ENCODE measurements at places on chromosomes 11 and 22. TPM values are rescaled to one million over a fixed set of nuclear protein-coding genes. Genes with fewer than 3 reads are reported as not detected.
A peak's percentile ranks its signal among the peaks of the same experiment; 100 is the strongest.

- DNase-seq, result no peak
- H3K4me3 ChIP-seq, result no peak overlapping the region
- peaks cover 6% of the 10 kb centered on the region for H3K4me1 ChIP-seq
Measured at GRCh38 chr11:126696982-126697381, 303.6 kb downstream of the KIRREL3 start.

DNA sequence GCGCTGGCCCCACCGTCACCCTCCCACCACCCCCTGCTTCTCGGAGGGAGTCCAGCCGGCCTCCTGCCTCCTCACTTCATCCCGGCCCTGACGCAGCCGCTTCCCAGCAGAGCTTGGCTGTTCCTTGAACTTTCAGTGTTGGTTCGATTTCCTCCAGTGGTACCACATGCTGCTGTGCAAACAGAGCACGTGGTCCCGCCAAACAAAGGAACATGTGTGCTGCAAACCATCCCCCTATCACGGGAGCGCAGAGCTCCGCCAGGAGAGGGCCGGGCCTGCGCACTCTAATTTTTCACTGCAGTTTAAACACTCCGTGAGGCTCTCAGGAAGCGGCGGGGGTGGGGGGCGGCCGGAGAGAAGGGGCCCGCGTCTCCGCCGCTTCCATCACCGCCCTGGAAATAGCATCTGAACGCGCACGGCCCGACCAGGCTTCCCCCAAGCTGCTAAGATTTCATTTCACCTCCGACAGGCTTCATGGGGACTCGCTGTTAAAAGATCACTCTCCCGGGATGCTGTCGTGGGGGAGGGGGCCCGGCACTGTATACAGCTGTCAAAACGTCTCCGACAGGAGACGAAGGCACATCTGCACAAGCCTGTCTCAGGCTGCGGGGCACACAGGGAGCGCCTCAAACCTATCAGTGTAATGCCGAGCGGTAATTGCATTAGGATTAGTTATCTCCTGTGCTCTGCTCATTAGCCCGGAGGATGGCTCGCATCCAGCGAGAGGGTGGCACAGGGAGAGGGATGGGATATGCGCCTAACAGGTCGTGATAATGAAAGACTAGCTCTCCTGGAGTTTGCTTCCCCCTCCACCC lies 269.9 kb upstream of the SORL1-AS1 start:
- peaks cover 16% of the 10 kb centered on the region for H3K27me3 ChIP-seq
- no peaks in the 10 kb centered on the region for H3K4me1 ChIP-seq
- DNase-seq, result no peak
- no peaks in the 10 kb centered on the region for H3K36me3 ChIP-seq
- H3K27ac ChIP-seq, result no peak overlapping the region
- peak overlapping the region; percentile 44 for H3K4me3 ChIP-seq

KCNJ5 gene
- polyA plus RNA-seq, result 0.59 TPM

- H3K36me3 ChIP-seq, result no peaks in the 10 kb centered on the region
- no peaks in the 10 kb centered on the region for H3K4me1 ChIP-seq
- H3K27ac ChIP-seq, result no peak overlapping the region
- no peak overlapping the region for H3K4me3 ChIP-seq
- DNase-seq, result no peak
- H3K27me3 ChIP-seq, result peaks cover 3% of the 10 kb centered on the region
Measured at GRCh38 chr22:43375951-43376455, 32.8 kb upstream of the SCUBE1 start.

- no peaks in the 10 kb centered on the region for H3K27me3 ChIP-seq
- DNase-seq, result no peak
- H3K36me3 ChIP-seq, result no peaks in the 10 kb centered on the region
- H3K27ac ChIP-seq, result no peak overlapping the region
- H3K4me3 ChIP-seq, result no peak overlapping the region
- H3K4me1 ChIP-seq, result no peaks in the 10 kb centered on the region
Measured at GRCh38 chr11:103895106-103895505, 141.3 kb upstream of the DDI1 start.

GRCh38 chr11:13104619-13105236 lies 95.6 kb downstream of the RASSF10 start:
- H3K4me1 ChIP-seq, result peaks cover 16% of the 10 kb centered on the region
- H3K27me3 ChIP-seq, result no peaks in the 10 kb centered on the region
- DNase-seq, result no peak

All from keratinocyte (primary cell).